Stimulated activated CD8-positive, alpha-beta memory T cell treated with anti-CD3 and anti-CD28 coated beads, Interleukin-7, amount 100 ng/mL, for 1 hour (primary cell): ENCODE measurements at places on chromosomes 5 and 9.

DNA sequence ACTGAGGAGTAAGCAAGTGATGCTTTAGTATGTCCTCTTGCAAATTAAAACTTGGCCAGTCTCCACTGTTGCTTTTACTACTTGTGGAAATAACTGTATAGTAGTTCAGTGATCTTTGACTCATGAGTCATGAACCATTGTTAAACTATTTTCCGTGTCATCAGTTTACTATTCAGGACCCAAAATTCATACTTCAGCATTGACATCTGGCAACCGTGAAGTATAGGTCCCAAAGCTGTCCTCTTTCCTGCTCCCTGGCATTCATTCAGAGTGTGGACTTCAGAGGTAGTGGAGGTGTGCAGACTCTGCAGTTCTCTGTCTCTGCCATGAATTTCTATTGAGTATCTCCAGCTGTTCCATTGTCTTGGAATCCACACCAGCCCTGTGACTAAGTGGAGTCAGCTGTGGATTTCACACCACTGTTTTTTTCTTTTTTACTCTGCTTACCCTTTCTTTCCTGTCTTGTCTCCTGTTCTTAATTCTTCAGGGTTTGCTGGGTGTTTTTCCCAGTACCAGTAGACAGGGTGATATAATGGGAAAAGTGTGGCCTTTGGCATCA is 7.5 kb downstream of the TDRD7 start:
- DNase-seq: no peak

- no peak for DNase-seq
Measured at GRCh38 chr9:35905912-35906679, at the start of gene HRCT1. HRCT1 (plus strand) TSS chr9:35906202; CDS start chr9:35906288, 86 bp downstream.

DNA sequence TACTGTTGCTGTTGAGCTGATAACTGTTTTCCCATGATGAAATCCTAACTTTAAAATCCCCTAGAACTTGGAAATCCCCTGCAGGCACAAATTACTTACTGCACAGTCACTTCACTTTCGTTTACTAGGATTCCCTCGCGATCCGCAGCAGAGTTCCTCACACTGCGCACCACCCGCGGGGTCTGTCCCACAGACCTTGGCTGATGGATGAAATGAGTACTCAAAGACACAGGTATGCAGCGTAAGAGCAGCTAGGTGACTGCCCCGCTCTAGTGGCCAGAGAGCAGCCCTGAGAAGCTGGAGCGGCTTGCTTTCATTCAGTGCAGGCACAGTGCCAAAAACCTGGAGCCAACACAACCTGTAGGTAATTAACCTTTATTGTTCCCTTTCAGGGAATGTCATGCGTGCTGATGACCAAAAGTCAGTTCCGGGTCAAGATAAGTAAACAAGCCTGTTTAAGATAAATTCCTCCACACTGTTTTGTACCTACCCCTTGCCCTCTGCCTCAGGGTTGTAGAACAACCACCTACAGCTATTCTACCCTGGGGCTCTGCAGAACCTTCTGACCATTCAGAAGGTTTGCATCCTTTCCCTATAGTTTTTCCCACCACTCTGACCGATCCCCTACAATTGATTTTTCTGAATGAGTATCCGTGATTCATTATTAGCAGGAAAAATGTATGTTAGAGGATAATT is 191.2 kb downstream of the CDH9 start:
- DNase-seq: no peak

- no peak for DNase-seq
Measured at GRCh38 chr9:135906291-135907005, 898 bp downstream of the CAMSAP1 start.

DNA sequence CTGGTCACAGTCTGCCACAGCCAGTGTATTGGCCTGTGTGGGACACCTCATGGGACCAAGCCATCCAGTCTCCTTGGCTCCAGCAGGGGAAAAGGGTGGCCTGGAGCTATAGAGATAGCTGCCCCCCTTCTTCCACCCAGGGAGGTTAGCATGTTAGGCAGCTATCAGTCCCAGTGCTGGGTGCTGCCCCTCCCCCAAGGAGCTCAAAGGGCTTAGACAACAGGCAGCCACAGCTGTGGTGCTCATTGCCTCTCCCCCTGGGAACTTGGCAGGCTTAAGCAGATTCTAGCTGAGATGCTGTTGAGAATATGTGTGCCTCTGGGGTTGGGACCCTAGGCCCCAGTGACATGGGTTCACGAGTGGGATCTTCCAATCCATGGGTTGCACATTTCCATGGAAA is 226.0 kb upstream of the PTGER4 start:
- DNase-seq: no peak

DNA sequence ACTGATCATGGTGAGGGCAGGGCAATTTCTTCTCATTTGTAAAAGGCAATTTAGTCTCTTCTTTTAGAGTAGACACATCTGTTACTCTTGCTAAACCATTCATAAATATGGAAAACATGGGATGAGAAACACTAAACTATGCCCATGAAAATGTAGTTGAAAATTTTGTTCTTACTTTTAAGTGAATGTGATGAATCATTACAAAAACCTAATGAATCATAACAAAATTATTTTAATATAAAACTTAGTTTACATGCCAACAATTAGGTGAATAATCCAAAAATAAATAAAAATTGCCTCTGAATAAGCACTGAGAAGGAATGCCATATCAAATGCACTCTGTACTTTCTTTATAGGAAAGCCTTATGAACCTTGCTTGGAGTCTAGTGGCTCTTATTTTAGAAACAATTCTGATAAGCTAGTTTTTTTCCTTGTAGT is 297.7 kb upstream of the EFNA5 start:
- no peak for DNase-seq

DNA sequence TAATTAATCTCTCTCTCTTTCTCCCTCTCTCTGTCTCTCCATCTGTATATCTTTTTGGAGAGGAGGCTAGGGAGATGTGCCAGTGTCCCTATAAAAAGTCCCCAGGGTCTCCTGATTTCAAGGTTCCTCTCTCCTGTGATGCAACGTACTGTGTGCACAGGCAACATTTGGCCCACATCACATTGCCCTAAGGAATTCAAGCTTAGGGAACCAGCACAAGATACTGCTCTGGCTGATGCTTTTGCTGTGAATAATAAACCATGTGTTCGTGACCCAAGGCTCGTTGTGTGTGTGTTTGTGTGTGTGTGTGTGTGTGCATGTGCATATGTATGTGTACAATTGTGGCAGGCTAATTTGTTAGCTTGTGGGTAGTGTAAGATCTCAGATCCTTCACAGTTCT is 9.7 kb downstream of the SPATA9 start:
- no peak for DNase-seq

DNA sequence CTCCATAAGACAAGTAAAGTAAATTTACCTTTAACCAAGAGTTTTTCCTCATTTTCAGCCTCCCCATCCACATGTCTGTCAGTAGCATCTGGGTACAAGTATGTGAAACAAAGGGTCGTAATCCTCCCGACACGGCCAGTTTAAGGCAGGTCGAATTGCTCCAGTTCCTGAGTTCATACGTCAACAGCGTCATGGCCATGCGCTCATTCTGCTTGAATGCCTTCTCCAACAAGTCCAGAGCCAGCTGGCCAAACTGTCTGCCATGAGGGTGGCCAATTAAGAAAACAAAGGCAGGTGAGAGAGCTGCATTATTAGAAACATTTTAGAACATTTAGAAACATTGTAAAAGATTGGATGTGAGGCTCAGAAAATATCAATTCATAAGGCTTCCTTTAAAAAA is 87.5 kb downstream of the TRPM6 start:
- no peak for DNase-seq

- DNase-seq: no peak
Measured at GRCh38 chr5:139739150-139739974, 56.2 kb upstream of the PSD2 start.

- DNase-seq: no peak
Measured at GRCh38 chr5:177588413-177588909, 3.5 kb upstream of the TMED9 start.

DNA sequence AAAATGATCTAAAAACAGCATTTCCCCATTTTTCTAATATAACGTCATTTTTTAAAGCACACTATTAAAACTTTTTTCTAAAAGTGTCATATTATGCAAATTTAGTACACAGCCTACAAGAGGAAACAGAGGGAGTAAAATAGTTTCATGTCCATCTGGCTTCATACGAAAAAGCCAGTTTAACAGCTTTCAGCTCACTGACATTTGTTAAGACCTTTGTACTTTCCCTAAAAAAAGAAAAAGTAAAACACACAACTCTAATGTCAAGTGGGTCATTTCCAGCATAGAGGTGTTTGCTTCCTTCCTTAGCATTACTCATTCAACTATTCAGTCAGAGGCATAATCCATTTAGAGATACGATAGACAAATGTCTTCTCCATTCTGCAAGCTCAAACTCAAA is 49.4 kb downstream of the ABHD17B start:
- no peak for DNase-seq

- no peak for DNase-seq
Measured at GRCh38 chr5:180918380-180918779, 19.4 kb downstream of the BTNL8 start.

DNA sequence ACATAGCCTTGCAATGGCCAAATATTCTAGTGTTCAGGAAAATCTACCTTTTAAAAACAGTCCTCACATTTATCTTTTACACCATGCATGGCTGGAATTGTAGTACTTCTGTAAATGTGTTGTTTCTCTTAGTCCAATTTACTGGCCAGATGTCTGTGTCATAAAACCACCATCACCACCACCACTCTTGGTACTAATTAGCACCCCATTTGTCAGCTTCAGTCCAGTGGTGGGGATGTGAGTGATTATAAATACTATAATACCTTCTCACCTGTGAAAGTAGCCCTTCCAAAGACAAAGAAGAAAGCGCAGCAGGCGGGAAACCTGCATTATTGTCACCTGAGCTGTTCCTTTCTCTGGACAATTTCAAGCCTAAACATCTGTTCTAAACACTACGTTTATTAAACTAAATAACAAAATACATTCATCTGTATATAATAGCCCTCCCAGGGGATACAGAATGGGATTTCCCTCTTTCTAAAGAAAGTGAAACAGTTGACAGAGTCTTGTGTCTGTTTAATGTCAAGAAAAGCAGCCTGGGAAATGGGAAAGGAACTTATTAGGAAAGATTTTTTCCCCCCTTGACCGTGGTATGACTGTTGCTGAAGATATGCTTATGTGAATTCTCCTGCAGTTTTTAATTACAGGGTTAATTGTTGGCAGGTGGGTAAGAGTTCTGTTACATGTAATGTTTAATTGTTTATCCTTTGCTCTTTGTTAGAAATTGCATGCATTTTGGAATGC is 144.5 kb upstream of the NUDT12 start:
- DNase-seq: no peak

GRCh38 chr5:150618163-150618562 is 22.3 kb upstream of the SYNPO start:
- no peak for DNase-seq
